CD4-positive, alpha-beta T cell treated with Interleukin-12 subunit alpha and Interleukin-12 subunit beta, for 1 hour (primary cell): ENCODE measurements at places on chromosomes 6 and 20.

- no peak for DNase-seq
Measured at GRCh38 chr6:128240024-128240428, 280.4 kb downstream of the PTPRK start.

DNA sequence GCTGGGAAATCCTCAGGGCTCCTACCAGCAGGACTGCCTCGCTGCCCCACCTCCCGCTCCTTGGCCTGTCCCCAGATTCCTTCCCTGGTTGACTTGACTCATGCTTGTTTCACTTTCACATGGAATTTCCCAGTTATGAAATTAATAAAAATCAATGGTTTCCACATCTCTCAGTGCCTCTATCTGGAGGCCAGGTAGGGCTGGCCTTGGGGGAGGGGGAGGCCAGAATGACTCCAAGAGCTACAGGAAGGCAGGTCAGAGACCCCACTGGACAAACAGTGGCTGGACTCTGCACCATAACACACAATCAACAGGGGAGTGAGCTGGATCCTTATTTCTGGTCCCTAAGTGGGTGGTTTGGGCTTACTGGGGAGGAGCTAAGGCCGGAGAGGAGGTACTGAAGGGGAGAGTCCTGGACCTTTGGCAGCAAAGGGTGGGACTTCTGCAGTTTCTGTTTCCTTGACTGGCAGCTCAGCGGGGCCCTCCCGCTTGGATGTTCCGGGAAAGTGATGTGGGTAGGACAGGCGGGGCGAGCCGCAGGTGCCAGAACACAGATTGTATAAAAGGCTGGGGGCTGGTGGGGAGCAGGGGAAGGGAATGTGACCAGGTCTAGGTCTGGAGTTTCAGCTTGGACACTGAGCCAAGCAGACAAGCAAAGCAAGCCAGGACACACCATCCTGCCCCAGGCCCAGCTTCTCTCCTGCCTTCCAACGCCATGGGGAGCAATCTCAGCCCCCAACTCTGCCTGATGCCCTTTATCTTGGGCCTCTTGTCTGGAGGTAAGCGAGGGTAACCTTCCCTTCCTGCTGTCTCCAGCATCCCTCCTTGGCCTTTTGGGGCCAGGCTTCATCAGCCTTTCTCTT is at the start of gene CFB:
CFB (plus strand) TSS at position 589 of the 863 bp plus-strand sequence; CDS start at position 716, 127 bp downstream.
- no peak for DNase-seq

- DNase-seq, result no peak
Measured at GRCh38 chr20:17376031-17376430, 149.2 kb downstream of the PCSK2 start.

DNA sequence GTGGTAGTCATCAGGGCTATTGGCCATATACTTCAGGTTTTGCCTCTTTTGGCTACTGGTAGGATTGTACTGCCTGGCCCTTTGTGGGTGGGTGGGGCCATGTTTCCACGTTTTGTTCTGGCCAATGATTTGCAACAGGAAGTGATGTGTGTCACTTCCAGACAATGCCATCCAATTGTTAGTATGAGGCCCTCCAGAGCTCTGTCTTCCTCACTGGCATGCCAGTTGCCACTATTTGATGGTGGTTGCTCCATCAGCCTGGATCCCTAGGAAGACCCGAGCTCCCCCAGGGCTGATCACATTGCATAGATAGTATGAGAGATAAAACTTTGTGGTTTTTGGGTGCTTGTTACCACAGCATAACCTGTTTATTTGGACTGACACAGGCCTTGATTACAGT is 7.7 kb upstream of the LRRN4 start:
- no peak for DNase-seq
